ENCODE measurements at places on chromosomes 4 and X.

DNA sequence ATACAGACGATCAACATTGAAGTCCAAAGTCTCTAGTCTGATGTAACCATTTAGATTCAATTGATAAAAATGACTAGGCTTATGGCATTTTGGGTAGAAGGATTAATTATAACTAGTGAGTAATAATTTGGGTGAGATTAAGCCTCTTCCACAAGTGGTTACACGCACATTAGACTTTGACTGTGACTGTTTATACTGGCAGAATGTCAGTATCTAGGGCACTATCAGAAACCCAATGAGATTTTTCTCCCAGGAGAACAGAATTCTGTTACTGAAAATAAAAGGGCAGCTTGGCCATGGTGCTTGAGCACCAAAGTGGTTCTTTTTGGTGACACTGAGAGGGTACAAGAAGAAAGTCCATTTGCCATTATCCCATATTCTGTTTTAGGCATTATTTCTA lies 3.3 kb downstream of the PLS3 start:
- peak; percentile 30 for DNase-seq

GRCh38 chr4:19776021-19776459 lies 475.7 kb upstream of the SLIT2 start:
- peak; percentile 73 for DNase-seq

DNA sequence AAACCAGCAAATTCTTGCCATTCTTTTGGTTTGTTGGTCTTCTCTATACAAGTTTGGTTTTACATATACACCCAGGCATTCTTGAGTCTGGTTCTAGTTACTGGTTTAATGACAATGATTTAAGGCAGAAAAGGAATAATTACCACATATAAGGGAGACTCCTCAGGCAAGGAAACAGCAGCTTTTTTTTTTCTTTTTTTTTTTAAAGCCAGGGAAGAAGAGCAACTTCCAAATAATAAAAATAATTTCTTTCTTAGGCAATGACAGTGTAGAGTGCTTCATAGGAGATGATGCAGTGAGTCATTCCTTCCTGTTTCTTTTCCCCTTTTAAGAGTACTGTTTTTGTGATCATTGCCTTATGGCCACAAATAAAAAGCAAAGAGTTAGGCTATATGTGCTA lies 289.7 kb downstream of the DKK2 start:
- peak; percentile 43 for DNase-seq

- DNase-seq: no peak
These were observed 169.5 kb upstream of the SMARCAD1 start for GRCh38 chr4:94038195-94038594.

- no peak for DNase-seq
These were observed 30.4 kb downstream of the TAF1 start for GRCh38 chrX:71396576-71396975.

GRCh38 chr4:70984106-70984505 lies 9.3 kb upstream of the DCK start:
- no peak for DNase-seq

DNA sequence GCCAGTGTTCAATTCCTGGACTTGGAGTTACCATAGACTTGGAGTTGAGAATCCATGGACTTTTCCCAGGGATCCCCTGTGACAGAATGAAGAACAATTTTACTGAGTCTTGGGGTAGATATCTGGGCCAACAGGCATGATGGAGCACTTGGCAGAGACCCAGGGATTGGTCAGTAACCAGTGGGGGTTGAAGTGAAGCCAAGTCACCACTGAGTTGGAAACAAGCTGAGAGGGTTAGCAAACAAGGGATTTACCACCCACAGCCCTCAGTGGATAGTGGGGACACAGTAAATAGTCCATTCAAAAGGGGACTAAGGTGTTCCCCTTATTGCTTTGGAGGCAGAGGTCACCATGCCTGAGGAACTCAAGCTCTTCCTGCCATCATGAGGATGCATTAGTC lies 281.7 kb downstream of the PPP1R2C start:
- DNase-seq: no peak

GRCh38 chrX:8018934-8019333 lies 91.7 kb upstream of the PNPLA4 start:
- no peak for DNase-seq

GRCh38 chr4:534576-535151 lies 35.7 kb downstream of the PIGG start:
- DNase-seq: no peak

GRCh38 chr4:32140636-32141035 lies 1420.5 kb downstream of the PCDH7 start:
- peak; percentile 86 for DNase-seq

- DNase-seq: peak; percentile 43
These were observed at the start of gene DUSP9 for GRCh38 chrX:153646620-153647373. TSS of gene DUSP9 (plus strand) at chrX:153647203. CDS start at chrX:153647954, 751 bp downstream.

DNA sequence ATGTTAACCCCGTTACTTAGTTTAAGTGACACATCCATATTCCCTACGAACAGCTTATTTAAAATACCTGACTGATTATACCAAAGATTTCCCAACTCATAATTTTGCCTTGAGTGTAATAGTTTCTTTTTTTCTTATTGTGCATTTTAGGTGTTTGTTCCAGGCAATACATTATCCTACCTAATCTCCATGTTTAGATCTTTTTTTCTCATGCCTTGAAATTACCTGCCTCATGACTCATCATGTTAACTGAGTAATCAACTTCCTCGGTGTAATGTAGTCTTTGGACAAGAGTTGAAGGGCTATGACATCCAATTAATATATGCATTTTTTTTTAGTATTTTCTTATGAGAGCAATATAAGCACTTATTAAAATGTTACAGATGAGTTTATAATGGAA lies 228.7 kb upstream of the ANKRD50 start:
- no peak for DNase-seq

DNA sequence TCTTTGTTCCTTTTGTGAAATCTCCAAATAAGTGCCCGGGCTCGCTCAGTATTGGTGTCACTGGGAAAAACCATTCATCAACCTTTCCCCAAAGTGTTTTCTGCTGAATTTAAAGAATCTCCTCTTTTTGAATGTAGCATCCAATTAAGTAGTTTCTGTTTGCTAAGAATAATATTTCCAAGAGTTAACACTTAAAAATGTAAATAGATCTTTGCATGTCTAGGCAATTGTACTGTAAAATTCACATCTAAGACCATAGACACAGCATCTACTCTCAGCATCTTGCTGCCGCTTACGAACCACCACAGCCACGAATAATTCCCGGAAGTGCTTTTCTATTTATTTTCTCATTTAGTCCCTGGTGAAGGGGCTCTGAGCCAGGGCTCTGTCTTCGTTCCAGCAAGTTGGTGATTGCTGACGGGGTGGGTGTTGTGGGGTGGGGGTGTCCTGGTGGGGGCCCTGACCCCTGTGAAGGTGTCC lies 1.4 kb downstream of the NSG1 start:
- no peak for DNase-seq

- no peak for DNase-seq
These were observed 13.0 kb downstream of the IL13RA1 start for GRCh38 chrX:118740276-118740889.

DNA sequence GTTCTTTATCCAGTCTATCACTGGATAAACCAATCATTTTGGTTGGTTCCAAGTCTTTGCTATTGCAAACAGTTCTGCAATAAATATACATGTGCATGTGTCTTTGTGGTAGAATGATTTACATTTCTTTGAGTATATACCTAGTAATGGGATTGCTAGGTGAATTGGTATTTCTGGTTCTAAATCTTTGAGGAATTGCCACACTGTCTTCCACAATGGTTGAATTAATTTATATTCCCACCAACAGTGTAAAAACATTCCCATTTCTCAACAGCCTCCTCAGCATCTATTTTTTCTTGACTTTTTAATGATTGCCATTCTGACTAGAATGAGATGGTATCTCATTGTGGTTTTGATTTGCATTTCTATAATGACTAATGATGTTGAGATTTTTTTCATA lies 791.7 kb upstream of the AGA start:
- DNase-seq: no peak

DNA sequence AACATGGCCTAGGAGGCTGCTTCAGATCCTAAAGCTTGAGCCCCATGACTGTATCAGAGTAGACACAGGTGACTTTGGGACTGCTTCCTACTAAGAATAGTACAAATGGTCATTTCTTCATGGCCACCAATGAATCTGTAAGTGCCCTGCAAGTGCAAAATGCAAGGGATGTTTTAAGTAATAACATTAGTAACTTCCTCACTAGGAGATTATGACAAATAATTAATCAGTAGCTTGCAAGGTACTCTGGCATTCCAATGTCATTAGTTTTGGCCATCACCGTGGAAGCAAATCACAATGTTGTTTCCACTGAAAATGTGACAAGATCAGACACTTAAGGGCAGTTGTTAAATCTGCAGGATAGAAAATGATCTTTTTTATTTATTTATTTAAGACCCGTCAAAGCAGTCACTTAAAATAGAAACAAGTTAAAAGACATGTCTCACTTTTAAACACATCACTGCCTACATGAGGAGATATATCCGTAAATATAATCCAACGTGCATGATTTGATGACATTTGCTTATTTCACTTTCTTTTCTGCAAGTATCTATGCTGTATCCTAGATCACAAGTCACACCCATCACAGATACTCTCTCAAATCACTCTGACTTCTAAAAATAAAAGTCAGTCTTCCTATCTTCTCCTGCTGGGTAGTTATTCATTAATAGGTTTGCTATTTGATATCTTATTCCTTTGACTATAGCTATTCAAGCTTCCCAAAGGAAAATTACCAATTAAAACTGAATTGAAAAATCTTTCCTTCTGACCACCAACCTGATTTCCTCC lies 400.6 kb downstream of the IL15 start:
- DNase-seq: peak; percentile 33

DNA sequence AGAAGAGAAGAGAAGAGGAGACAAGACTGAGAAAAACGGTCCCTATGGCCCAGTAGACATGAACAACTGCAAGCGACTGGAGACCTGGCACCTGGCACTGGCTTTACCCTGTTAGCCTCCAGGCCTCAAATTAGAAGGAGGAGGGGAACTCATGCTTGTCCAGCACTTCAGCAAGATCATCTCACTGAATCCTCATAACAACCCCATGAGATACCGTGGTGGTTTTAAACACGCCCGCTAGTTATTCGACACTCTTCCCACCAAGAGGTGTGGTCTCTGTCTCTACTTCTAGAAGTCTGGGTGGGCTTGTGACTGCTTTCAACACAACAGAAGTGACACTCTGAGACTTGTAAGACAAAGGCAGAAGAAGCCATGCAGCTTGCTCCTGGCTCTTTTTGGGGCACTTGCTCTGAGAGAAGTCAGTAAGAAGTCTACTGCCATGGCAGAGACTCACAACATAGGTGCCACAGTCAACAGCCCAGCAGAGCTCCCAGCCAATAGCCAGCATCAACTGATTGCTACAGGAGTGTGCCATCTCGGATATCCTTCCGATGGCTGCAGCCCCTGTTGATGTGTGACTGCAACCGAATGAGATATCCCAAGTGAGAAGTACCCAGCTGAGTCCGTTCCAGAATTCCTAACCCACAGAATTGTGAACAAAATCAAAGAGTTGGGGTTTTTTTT lies 34.0 kb upstream of the BCOR start:
- DNase-seq: no peak

GRCh38 chr4:118751629-118752323 lies 66.6 kb downstream of the METTL14 start:
- peak; percentile 31 for DNase-seq

- DNase-seq: no peak
These were observed 1.9 kb upstream of the MTTP start for GRCh38 chr4:99572527-99573240.

- no peak for DNase-seq
These were observed 145.9 kb downstream of the PCDH19 start for GRCh38 chrX:100264200-100264599.

GRCh38 chr4:3879681-3880614 lies 113.8 kb downstream of the ADRA2C start:
- DNase-seq: no peak

GRCh38 chrX:120334603-120335002 lies 23.3 kb upstream of the TMEM255A start:
- no peak for DNase-seq

DNA sequence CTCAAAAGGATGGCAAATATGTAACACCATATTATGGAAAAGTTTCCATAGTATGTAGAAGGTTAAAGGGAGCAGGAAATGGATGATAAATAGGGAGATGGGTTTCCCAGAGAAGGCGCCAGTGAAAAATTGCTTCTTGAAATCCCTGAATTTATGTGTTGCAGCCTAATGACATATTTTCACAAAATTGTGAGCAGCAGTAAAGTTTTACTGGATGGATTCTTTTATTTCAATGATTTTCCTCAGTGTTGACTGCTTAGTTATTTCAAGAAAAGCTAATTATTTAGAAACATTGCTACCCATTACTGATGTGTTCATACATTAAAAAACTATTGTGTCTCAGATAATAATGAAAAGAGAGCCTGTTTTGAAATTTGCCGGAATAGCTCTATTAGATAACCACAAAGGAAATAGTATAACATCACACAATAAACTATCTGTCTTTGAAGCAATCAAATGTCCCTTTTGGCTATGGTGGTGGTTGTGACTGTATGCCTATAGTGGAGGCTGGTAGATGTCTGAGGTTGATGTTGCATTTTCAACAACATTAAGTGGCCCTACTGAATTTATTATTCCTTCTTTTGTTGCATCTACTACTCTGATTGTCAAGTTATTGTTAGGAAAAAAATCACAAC lies 169.9 kb upstream of the HAND2 start:
- no peak for DNase-seq

GRCh38 chr4:38167973-38168372 lies 207.8 kb downstream of the PTTG2 start:
- no peak for DNase-seq

- no peak for DNase-seq
These were observed 9.8 kb downstream of the ATP2B3 start for GRCh38 chrX:153527208-153527607.

GRCh38 chr4:185534866-185535611 lies at the start of gene PDLIM3:
TSS of gene PDLIM3 (minus strand) at chr4:185535507. CDS start at chr4:185535434, 73 bp downstream.
- DNase-seq: peak; percentile 58

GRCh38 chr4:150078041-150078578 lies at the start of gene DCLK2:
TSS of gene DCLK2 (plus strand) at chr4:150078445. CDS start at chr4:150079028, 583 bp downstream.
- peak; percentile 79 for DNase-seq

DNA sequence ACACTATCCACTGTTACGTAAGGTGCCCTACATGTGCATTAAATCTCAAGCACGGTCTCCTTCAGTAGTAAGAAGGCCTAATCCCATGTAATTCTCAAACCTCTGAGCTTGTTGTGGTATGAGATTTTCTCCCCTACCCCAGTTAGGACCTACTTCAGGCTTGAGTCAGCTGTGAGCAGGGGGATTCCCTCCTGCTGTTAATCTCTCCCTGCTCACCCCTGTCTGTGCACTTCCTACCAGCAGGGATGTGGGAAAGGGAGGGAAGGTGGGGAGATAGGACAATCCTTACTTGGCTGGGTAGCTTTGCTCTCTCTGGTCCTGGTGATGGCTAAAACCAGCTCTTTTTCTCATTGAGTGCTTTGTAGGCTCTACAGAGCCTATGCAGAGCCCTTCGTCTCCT lies 60.8 kb downstream of the PALLD start:
- DNase-seq: no peak

DNA sequence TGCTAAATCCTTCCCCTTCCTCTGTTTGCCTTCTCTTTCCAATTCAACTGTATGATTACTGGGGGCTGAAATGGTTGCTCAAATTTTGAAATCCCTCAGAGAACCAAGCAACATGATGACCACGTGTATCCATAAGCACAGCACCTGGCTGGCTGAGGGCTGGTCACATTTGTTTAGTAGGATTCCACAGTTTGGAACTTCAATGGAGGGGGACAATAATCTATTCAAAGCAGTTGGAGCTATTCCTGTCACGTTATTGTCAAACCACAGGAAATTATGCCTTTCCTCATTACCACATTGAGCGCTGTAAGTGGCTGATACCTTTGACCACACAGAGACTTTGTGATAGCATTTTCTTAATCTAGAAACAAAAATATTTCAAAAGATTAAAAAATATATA lies 7.0 kb downstream of the TMSB4X start:
- no peak for DNase-seq
